Activated CD4-positive, alpha-beta memory T cell treated with anti-CD3 and anti-CD28 coated beads for 36 hours (primary cell): ENCODE measurements at places on chromosomes 4 and X. TPM values are rescaled to one million over a fixed set of nuclear protein-coding genes. Genes with fewer than 3 reads are reported as not detected.

Gene MUC7
- not detected for total RNA-seq

- H3K4me1 ChIP-seq, result no peaks in the 10 kb centered on the region
- no peak overlapping the region for H3K27ac ChIP-seq
- H3K27me3 ChIP-seq, result no peaks in the 10 kb centered on the region
These were observed 547.0 kb upstream of the POU3F4 start for GRCh38 chrX:82961129-82961528.

DNA sequence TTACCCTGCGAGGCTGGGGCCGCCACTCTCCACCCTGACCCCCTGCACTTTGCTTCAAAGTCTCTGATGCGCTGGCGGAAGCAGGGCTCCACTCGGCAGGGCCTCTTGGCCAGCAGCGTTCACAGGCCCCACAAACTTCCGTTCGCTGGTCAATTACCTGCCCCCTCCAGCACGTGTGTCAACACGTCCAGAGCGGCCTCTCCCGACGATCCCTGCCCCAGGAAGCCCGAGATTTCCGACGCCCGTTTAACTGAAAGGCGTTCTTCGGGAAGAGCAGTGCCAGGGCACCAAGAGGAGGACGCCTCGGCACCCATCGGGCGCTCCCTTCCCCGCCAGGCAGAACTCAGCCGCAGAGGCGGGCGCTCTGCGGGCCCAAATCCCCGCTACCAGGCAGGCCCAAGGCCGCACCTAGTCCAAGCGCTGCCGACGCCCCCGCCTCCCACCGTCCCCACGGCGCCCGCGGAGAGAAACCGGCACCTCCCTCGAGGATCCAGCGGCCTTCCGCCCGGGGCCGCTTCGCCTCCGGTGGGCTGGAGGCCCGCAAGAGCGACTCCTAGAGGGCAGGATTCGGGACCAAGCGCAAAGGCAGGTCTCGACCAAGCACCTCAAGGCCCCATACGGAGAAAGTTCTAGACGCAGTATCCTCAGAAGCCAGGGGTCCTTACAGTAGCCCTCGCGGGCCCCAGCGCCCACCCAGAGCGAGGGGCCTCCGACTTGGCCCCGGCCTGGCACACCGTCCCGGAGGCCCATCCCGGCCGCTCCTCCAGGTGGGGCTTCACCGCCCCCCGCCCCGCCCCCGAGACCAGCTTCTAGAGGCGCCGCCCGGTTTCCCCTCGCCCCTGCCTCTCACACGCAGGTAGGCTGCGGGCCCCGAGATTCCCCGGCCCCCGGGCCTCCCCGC, 586 bp downstream of the BCAP31 start:
- DNase-seq, result peak; percentile 65
- peaks cover 21% of the 10 kb centered on the region for H3K36me3 ChIP-seq
- H3K27ac ChIP-seq, result peak overlapping the region; percentile 88
- peak overlapping the region; percentile 86 for H3K4me3 ChIP-seq

DNA sequence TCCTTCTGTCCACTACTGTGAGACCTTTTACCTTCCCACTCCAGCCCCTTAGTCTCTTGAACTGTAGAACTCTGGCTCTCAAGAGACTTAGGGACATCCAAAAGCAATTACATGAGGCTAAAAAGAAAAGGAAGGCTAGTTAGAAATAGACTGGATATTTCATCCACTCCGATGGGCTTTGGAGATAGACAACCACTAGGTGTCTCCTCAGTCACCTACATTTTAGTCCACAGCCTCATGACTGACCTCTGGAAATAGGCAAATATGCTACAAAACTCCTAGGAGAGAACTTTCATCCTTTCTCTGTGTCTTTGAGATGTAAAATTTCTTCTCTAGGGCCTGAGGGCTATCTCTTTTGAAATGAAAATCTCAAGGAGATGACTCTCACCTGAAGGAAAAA, 45.1 kb upstream of the LAMP2 start:
- H3K36me3 ChIP-seq, result no peaks in the 10 kb centered on the region
- no peak overlapping the region for H3K27ac ChIP-seq
- no peak for DNase-seq
- H3K4me3 ChIP-seq, result no peak overlapping the region
- H3K27me3 ChIP-seq, result no peaks in the 10 kb centered on the region

DNA sequence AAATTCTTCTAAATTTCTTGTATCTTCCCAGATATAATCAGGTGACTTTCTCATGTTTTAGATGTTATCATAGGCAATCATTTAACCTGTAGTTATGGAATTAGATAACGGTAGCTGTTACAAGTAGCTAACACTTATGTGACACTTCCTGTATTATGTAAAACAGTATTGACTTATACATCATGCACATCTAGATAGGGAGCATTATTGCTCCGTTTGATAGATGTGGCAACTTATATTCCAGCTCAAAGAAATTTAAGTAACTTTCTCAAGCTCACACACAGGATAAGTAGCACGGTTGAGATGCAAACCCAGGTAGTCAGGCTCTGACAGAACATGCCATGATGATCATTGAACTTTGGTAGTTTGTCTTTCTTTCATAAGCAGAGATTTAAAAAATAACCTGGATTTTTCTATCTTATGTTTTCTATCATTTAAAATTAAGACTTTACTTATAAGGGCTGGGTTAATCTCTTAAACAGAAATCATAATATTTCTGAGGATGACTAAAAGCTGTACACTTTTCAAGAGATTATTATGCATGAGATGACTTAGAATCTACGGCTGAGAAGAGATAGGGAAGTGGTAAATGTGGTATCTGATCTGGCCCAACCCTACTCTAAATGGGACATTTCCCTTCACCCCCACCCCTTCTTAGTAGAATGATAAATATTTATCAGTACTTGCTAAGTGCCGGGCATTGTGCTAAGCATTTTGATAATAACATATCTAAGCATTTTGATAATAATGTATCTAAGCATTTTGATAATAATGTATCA, 69.1 kb upstream of the HPGD start:
- H3K4me3 ChIP-seq, result no peak overlapping the region
- DNase-seq, result no peak
- no peaks in the 10 kb centered on the region for H3K36me3 ChIP-seq
- peaks cover 3% of the 10 kb centered on the region for H3K4me1 ChIP-seq
- no peak overlapping the region for H3K27ac ChIP-seq

DNA sequence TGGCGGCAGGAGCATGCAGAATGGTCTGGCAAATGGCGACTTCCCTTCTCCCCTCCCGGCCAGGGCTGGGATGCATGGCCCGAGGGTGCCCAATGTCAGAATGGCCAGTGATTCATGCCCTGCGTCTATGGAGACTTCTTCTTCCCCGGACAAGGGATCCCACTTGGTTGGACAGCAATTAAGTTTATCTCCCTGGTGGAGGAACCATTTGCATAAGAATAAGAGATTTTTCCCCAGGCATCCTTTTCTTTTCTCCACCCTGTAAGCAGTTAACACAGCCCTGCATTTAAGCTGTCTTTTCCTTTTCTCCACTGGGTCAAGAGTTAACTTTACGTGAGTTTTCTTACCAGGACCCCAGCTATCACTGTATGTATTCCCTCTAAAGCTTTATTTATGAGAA, 856.6 kb downstream of the GLUD2 start:
- no peaks in the 10 kb centered on the region for H3K4me1 ChIP-seq
- no peak overlapping the region for H3K27ac ChIP-seq
- H3K27me3 ChIP-seq, result no peaks in the 10 kb centered on the region

DNA sequence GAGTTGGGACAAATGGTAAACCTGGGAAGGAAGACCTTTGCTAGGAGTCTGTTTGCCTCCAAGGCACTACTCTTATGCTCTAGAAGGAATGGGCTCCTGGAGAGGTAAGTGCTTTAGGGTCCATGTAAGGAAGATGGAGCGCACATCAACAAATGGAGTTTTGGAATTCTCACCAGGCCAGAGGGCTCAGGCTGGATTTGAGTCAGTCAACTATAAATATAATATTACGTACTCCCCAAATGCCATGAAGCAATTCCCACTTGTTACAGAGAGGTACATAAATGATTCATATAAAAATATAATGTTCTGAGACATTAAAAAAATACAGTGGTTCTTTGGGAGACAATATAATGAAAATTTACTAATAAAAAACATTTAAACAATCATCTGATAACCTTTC, 1.6 kb upstream of the SLC9B1 start:
- no peak overlapping the region for H3K4me3 ChIP-seq
- no peak overlapping the region for H3K27ac ChIP-seq
- H3K4me1 ChIP-seq, result peaks cover 20% of the 10 kb centered on the region
- DNase-seq, result no peak
- peaks cover 10% of the 10 kb centered on the region for H3K36me3 ChIP-seq
- H3K27me3 ChIP-seq, result no peaks in the 10 kb centered on the region

GRCh38 chr4:136495076-136495475, 1037.2 kb downstream of the PCDH18 start:
- no peak overlapping the region for H3K4me3 ChIP-seq
- no peak overlapping the region for H3K27ac ChIP-seq
- no peaks in the 10 kb centered on the region for H3K27me3 ChIP-seq

GRCh38 chrX:10130354-10130753, 26.4 kb upstream of the CLCN4 start:
- H3K27ac ChIP-seq, result no peak overlapping the region
- H3K27me3 ChIP-seq, result no peaks in the 10 kb centered on the region
- no peak for DNase-seq
- H3K36me3 ChIP-seq, result no peaks in the 10 kb centered on the region

DNA sequence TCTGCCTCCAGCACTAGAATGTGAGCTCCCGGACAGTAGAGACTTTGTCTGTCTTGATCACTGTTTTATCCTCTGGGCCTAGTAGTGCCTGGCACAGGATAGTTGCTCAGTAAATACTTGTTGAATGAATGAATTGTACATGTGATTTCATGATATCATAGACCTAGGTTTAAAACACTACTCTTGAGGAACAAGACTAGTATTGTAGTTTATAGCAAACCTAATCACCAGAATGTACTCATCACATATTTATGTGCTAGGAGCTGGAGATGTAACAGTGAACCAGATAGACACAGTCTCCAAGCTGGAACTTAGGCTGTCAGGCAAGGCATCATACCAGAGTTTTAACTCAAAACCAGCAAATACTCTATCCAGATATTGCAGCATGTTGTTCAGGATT, 23.5 kb downstream of the GAB3 start:
- H3K4me1 ChIP-seq, result peaks cover 81% of the 10 kb centered on the region
- no peak for DNase-seq
- H3K4me3 ChIP-seq, result no peak overlapping the region
- no peaks in the 10 kb centered on the region for H3K27me3 ChIP-seq
- no peaks in the 10 kb centered on the region for H3K36me3 ChIP-seq
- no peak overlapping the region for H3K27ac ChIP-seq

DNA sequence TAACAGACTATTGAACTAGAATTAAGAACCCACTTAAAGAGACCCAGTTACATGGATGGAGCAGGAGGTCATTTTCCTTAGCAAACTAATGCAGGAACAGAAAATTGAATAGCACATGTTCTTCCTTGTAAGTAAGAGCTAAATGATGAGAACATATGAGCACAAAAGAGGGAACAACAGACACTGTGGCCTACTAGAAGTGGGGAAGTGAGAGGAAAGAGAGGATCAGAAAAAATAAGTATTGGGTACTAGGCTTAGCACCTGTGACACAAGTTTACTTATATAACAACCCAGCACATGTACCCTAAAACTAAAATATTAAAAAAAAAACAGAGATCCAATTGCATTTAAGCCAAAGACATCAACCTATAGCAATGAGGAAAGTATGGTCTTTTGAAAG, 26.2 kb downstream of the ARAP2 start:
- no peaks in the 10 kb centered on the region for H3K27me3 ChIP-seq
- no peak for DNase-seq
- H3K36me3 ChIP-seq, result peaks cover 7% of the 10 kb centered on the region
- peaks cover 52% of the 10 kb centered on the region for H3K4me1 ChIP-seq
